ENCODE measurements at places on chromosomes 11 and 22.
A peak's percentile ranks its signal among the peaks of the same experiment; 100 is the strongest.

GRCh38 chr22:25395915-25396314, 168.6 kb upstream of the GRK3 start:
- DNase-seq = no peak

GRCh38 chr22:22463855-22464540, 44.5 kb downstream of the ZNF280B start:
- DNase-seq = peak; percentile 59

- no peak for DNase-seq
Measured at GRCh38 chr11:1936781-1937615, 10.1 kb upstream of the MRPL23 start.

DNA sequence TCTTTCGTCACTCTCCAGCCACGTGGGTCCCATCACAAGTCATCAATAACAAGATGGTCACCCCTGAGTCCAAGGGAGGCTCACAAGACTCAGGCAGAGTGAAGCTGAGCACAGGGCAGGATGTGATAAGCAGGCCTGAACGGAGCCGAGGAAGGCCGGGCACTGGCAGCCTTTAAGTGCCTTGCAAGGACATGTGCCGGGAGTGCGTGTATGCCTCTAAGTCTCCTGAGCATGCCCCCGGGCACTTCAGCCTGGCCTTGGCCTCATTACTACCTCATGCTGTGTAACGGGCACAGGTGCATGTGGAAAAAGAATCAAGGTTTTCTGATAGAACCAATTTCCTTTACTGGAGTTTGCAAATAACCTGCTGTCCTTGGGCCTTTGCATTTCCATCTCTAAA, 55.8 kb downstream of the UBASH3B start:
- no peak for DNase-seq

GRCh38 chr11:125351868-125352250, 144.2 kb downstream of the FEZ1 start:
- no peak for DNase-seq

DNA sequence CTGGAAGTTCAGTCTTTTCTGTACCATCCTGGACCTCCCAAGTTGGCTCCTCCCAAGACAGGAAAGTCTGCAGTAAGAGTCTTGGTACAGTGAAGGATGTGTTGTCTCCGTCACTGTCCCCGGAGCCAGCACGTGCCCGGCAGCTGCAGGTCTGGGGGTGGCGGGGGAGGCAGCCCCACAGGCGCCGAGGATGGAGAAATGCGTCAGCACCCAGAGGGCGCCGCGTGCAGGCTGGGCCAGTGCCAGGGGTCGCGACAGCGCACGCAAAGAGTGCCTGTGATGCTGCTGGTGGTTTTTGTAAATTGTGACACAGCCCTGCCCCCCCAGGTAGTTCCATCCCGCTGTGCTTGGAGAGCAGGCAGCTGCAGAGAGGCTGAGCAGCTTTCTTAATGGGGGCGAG, 1200.5 kb downstream of the BRD1 start:
- DNase-seq = no peak

DNA sequence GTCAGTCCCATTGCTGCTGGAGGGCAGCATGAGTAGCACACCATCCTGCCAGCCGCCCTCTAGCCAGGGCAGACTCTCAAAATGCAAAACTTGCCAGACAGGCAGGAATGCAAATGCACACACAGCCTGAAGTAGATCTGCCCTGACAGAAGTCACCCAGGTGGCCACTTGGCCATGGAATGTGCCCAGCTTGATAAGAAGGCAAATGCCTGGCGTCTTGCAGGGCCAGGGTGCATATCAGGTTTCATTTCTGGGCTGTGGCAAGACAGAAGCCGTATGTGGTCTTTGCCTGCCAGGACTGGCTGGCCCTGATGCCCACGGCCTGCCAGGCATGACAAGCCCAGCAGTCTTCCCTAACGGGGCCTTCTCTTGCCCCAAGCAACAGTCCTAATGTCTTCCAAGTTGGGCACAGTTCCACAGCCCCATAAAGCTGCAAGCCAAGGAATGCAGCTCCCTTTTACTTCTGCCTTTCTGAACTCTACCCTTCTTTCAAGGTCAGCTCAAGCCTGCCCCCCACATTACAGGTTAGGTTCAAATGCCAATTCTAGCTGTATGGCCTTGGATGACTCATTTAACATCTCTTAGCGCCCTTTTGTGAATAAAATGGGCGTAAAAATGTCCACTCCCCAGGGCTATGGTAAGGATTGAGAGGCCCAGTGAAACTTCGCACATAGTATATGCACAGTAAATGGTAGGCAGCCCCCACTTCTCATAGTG, 29.7 kb downstream of the POU2AF3 start:
- no peak for DNase-seq

DNA sequence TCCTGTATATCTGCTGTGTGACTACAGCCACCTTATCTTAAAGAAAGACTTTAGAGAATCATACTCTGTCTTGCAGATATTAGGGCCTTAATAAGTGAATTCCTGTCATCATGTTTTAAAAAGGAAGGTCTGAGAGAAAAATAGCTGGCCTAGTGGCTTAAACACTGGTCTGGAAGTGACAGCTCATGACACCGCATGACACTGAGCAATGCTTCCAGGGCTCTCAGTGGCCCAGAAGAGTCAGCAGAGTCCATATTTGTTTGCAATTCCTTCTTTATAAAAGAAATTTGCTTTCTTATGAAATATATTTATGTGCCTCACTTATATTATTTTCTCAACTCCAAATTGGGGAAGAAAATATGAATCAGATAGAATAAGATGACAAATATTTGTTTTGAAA, 33.0 kb downstream of the MMP20 start:
- no peak for DNase-seq

DNA sequence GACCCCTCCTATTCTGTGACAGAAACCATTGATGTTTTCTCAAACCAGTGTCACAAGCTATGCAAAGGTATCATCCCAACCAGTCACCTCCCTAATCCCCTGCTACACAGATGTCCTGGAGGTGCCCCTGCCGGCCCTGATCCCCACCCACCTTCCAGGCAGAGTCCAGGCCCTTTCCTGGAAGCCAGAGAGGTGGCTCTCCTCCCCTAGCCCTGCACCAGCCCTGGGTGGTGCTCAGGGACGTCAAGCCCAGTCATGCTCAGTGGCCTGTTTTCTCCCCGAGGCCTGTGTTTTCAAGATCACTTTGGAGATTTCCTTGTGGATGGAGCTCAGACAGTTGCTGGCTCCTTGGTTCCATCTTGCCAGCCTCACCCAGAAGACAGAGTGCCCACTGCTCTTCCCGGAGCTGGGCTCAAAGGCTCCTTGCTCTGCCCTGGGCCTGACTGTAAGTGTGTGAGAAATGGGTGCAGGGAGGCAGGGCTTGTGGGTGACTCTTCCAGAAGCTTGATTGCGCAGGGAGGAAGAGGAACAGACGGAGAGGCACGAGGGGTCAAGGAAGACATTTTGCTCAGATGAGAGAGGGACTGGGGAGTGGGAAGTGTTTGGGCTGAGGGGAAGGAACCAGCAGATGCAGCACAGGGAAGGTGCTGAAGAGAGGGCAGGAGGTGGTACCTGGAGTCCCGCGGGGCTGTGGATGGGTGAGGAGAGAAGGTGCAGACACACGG, 11.3 kb downstream of the P2RY6 start:
- no peak for DNase-seq

GRCh38 chr11:119605137-119605665, 123.8 kb downstream of the NECTIN1 start:
- no peak for DNase-seq

DNA sequence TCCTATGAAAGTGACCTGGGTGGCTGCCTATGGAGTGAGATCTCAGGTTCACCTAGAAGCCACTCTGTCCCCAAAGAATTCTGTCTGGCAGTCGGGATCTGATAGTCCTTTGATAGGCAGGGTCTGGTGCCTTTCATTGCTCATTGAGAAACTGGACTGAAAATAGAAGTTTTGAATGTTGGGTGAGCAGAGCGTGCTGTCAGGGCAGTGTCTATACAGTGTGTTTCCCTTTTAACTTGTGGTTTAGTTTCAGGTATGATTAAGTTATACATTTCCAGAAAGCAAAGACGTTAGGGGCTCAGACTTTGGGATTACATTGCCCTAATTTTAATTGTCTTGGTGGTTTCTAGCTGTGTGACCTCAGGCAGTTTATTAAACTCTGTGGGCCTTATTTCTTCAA, 111.3 kb upstream of the PAX6 start:
- no peak for DNase-seq

GRCh38 chr22:46124383-46125144, 25.8 kb upstream of the PPARA start:
- no peak for DNase-seq

GRCh38 chr11:84211896-84212295, 925.7 kb upstream of the CCDC90B start:
- DNase-seq = no peak

DNA sequence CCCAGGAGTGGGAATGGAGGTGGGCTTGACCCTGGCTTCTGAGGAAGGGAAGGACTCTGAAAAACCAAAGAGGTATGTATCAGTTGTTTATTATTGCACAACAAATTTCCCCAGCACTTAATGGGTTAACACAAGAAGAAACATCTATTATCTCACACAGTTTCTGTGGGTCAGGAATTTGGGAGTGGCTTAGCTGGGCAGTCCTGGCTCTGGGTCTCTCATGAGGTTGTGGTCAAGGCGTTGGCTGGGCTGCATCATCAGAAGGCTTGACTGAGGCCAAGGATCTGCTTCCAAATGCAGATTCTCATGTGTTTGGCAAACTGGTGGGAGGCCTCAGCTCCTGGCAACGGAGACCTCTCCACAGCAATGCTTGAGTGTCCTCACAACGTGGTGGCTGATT, 17.5 kb upstream of the SMIM38 start:
- no peak for DNase-seq

- DNase-seq = no peak
Measured at GRCh38 chr11:86197448-86197847, 47.1 kb upstream of the EED start.

DNA sequence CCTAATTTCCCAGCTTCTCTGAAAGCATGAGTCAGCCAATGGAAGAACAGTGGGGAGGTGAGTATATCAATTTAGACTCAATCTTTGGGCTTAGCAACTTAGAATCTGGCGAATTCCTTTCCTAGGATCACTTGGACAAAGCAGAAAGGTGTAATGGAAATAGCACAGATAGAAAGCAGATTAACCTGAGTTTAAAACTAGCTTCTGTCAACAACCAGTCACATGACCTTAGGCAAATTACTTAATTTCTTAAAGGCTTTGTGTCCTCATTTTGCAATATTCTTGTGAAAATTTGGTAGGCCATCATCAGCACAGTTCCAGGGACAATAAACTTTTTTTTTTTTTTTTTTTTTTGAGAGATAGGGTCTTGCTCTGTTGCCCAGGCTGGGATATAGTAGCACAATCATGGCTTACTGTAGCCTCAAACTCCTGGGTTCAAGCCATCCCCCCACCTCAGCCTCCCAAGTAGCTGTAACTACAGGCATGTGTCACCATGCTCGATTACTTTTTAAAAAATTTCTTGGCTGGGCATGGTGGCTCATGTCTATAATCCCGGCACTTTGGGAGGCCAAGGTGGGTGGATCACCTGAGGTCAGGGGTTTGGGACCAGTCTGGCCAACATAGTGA, 40.8 kb upstream of the PCF11 start:
- DNase-seq = no peak

DNA sequence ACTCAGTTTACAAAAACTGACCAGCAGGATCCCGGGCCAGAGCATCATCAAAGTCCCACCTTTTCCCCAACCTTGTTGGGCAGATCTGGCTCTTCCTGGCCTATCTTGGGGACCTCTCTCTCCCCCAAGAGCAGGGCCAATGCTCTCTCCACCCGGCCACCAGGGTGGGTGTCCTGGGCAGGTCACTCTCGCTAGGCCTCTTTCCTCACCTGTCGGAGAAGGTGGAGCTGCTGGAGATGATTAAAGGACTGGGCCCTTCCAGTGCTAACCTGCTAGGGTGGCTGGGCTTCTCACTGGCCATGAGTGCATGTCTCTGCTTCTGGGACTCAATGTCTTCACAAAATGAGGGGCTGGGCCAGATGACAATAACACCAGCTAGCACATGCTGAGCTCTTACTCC, 2.9 kb upstream of the CAPN5 start:
- DNase-seq = no peak

GRCh38 chr22:46036558-46037408, 59.8 kb upstream of the WNT7B start:
- no peak for DNase-seq

- peak; percentile 5 for DNase-seq
Measured at GRCh38 chr11:56783448-56784041, 35.0 kb upstream of the OR9G4 start.

DNA sequence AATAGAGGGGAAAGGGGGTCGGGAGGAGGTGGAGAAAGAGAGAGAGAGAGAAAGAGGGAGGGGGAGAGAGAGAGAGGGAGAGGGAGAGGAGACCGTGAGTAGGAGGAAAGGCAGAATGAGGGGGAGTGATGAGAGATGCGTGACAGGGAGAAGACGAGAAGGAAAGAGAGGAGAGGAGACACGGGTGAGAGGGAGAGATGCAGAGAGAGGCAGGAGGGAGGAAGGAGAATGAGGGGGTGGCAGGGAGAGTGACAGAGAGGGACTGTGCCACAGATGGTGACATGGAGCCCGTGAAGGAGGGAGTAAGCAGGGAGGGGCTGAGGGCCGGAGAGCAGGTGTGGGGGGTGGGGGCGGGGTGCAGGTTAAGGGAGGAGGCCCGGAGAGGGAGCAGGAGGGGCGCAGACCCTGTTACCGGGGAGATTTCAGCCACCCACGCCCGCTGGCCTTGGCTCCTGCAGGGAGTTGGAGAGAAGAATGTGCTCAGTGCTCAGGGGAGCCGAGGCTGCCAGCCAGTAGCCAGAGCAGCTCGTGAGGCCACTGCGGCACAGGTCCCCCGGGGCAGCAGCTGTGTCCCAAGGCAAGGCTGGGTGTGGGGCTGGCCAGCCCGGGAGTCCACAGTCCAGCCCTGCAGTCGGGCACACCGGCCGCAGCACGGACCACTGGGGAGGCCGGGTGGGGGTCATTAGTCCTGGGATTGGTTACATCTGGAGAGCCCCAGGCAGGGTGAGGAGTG, at the start of gene SSTR3:
Gene SSTR3 (minus strand): TSS at position 304 of the 733 bp plus-strand sequence. CDS start 4,674 bp downstream, outside the sequence.
- DNase-seq = no peak

- DNase-seq = no peak
Measured at GRCh38 chr11:15988016-15988550, 368.3 kb downstream of the SOX6 start.

DNA sequence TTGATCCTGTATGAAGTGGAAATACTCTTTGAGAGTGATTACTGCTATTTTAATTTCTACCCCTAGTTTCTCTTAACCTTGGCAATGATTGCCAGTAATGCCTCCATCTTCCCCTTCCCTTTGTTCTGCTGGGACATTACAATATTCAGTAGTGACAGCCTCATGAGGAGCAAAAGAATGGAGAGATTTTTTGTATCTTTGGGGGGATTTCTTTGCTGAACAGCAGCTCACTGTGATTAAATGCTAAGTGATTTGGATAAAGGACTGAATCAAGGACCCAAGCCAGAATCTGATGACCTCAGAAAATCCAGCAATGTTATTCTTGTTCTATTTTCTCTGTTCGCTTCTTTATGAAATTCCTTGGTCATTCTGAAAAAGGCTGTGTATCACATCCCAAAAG, 7.0 kb upstream of the SLC1A2 start:
- peak; percentile 50 for DNase-seq

GRCh38 chr11:9347100-9347499, 32.7 kb upstream of the TMEM41B start:
- no peak for DNase-seq

GRCh38 chr11:64759722-64760719, at the start of gene PYGM:
Gene PYGM (minus strand): TSS chr11:64759974. CDS start chr11:64759898, 76 bp downstream.
- no peak for DNase-seq

GRCh38 chr11:75463106-75463774, 30.2 kb upstream of the KLHL35 start:
- DNase-seq = no peak

GRCh38 chr22:31345331-31346254, 553 bp downstream of the PATZ1 start:
- DNase-seq = peak; percentile 92

- no peak for DNase-seq
Measured at GRCh38 chr11:131449036-131450019, 78.9 kb downstream of the NTM start.

Data from spinal cord (tissue), 10 donors.